ENCODE measurements at places on chromosomes 7 and 10.

DNA sequence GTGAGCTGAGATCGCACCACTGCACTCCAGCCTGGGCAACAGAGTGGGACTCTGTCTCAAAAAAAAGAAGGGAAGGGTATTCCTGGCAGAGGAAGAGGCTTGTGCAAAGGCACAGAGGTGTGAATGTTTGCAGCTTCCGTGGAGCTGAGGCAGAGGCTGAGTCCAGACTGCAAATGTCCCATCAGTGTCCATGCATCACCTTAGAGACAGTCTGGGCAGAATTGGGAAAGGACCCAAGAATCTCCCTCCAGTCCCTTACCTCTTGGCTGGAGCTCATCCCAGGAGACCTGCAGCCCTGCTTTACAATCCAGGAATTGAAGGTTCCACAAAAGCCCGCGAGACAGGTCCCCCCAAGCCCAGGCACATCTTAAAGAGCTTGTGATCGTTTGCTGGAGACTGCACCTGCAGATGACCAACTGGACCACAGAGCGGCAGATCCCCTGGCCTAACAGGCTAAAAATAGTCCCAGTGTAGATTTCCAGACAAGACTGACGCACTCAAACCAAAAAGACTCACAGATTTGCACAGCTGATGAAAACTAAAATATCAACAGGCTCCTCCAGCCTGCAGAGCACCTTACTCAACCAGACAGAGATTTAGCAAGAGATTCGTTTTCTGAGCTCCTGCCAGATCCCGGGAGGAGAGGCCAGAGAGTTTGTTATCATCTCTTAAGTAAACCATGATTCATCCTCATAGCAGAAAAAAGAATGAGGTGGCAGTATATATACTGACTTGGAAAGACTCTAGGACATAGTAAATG is 22.9 kb upstream of the NANOS1 start:
- peak; percentile 93 for DNase-seq

- no peak for DNase-seq
Observed at GRCh38 chr10:102712843-102713538, 1.2 kb downstream of the ARL3 start.

DNA sequence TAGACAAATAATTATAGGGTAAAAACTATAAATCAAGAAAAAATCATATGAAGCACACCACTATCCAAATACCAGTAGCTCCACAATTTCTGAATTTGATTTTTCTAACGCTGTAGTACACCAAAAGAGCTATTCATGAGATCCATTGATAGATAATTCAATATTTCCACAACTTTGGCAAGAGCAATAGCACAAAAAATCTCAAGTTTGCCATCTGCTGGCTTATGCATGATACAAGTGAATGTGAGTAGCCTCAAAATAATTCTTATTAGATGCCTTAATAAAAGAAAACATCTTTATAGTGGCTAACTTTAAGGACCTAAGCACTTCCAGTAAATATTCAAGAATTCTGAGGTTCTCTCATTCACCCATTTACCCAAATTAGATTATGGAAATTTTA is 2.2 kb upstream of the TMEM196 start:
- DNase-seq: no peak

- no peak for DNase-seq
Observed at GRCh38 chr7:128160296-128160695, 80.8 kb upstream of the LEP start.

GRCh38 chr10:52525761-52526160 is 211.7 kb downstream of the DKK1 start:
- DNase-seq: peak; percentile 55

DNA sequence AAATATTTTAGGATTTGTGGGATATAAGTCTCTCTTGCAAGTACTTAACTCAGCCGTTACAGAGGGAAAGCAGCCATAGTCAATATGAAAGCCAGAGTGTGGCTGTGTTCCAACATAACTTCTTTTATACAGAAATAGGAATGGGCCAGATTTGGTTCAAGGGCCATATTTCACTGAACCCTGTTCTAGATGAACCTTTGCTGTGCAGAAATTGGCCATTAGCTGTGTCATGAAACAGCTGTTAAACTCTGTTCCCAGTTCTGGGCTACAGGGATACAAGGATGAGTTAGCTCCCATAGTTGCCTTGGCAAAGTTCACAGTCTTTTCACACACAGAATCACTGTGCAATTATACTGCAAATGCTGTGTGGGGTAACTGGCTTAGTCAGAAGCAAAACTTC is 213.9 kb upstream of the LRRN3 start:
- no peak for DNase-seq

- DNase-seq: peak; percentile 13
Observed at GRCh38 chr7:154503962-154504550, 451.9 kb downstream of the DPP6 start.

DNA sequence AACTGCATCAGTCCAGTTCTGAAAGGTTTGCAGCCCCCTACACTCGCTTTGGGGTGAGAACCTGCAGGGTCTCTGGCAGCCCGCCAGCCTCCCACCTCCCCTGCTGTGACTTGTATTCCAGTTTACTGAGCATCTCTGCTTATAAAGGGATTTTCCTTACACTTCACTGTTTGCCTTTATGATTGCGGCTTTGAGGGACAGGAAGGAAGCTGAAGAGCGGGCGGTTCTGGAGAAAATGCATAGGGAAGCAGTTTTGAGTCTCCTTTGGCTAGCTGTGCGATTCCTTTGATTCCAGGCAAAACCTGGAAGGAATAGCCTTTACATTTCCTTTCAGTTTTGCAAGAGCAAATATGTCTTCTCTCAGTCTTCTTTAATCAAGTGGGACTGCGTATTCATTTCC is 65.0 kb upstream of the TRIM8 start:
- DNase-seq: no peak

DNA sequence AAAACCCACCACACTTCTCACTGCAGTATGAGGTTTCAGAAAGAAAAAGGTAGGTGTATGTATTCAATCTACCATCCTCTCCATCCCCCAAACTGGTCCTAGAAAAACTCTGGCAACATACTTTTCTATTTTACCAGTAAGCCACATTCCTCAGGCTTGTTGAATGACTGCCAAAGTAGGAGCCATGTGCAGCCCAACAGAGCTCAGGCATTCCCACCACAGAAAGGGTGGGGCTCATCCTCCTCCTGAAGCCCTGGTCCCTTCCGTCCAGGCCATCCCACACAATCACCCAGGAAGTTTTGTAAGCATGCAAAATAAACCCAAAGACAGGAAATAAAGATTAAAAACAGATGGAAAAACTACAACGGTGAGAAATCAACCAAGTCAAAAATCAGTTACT is 57.2 kb downstream of the MAD1L1 start:
- peak; percentile 99 for DNase-seq

- peak; percentile 74 for DNase-seq
Observed at GRCh38 chr7:81211204-81211933, 292.5 kb upstream of the SEMA3C start.

- no peak for DNase-seq
Observed at GRCh38 chr10:93462881-93463280, 19.3 kb downstream of the MYOF start.

DNA sequence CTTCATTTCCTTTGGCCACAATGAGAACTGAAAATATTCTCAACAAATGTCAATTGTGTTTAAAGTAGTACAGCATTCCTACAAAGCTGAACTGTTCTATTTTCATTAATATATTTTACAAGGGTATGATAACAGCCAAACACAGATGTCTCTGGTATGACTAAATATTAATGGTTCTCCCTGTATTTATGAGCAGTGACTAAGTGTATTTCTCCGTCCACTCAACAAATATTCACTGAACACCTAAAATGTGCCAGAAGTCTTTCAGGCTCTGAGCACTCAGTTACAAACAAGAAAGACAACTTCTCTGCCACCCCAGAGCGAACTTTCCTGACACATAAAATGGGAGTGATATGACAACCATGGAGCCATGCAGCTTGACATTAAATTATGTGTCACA is 135.6 kb downstream of the VPS41 start:
- DNase-seq: no peak

GRCh38 chr10:1212571-1213141 is 156.5 kb downstream of the WDR37 start:
- DNase-seq: no peak

GRCh38 chr7:33748793-33749192 is 156.5 kb upstream of the BMPER start:
- peak; percentile 48 for DNase-seq

GRCh38 chr7:69962186-69963065 is 364.2 kb downstream of the AUTS2 start:
- DNase-seq: no peak

DNA sequence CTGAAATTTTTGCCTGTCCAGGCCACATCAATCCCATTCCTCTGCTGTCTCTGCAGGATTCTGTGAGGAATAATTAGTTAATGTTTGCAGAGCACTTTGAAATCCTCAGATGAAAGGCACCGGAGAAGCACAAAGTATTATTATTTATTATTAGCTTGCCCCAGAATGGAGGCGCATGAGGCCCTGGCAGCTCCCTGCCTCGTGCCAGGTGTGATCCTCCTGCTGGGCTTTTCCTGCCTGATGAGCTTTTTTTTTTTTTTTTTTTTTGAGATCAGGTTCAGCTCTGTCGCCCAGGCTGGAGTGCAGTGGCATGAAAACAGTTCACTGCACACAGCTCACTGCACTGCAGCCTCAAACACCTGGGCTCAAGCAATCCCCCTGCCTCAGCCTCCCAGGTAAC is 65.2 kb downstream of the TCF7L2 start:
- no peak for DNase-seq

- DNase-seq: no peak
Observed at GRCh38 chr7:38677981-38678697, 47.0 kb upstream of the AMPH start.

GRCh38 chr7:17502213-17503060 is 204.0 kb downstream of the AHR start:
- DNase-seq: peak; percentile 54

- DNase-seq: no peak
Observed at GRCh38 chr10:64786989-64787388, 1265.8 kb downstream of the REEP3 start.

DNA sequence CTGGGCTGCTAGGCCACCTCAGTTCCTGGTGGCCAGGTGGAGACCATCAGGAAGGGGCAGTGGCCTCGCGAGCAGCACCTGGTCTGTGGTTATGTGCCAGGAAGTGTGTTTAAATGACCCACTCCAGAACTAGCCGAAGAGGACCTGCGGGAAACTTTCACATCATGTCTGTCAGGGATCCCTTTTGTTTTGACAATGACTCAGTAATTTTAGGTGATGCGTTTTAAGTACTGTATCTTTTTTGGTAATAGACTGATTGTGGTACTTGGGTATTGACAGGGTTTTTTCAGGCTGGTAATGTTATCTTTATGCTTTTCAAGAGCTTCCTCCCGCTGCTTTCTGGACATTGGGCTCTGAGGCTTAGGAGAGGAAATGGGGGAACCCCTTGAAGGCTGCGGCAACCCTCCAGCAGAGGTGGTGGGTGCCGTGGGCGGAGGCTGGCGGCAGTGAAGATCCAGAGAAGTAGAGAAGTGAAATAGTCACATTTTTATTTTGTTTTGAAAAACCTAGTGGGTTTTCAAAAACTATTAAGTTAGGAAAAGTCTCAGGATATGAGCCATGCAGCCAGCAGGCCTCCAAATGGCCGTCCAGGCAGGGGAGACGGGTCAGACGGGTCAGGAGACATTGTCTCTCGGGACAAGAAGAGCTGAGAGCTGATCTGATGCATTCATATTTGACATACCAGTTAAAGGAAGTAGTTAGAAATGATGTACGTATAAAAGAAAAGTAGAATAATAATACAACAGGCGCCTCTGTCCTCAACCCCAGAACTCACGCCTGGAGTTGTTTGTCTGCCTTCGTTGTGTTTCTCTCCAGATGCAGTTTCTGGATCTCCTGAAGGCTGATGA is 27.7 kb downstream of the PPP2R2D start:
- peak; percentile 60 for DNase-seq

- peak; percentile 13 for DNase-seq
Observed at GRCh38 chr7:48389977-48390376, 218.7 kb downstream of the ABCA13 start.

DNA sequence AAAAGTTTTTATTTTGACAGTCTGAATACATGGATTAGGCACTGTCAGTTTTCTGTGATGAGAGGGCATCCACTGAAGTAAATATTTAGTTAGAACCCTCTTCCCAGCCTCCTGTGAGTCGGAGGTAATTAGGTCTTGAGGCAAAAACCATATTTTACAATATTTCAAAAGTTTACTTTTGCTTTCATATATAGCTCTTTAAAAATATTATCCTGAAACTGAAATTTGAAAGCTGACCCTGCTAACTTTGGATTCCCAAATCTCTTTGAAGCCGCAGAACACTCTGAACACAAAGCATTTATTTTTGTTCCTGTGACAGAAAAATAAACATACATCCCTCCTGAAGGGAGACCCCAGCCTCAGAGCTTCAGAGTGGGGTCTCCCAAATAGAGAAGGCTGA is 317.4 kb downstream of the KIF20B start:
- DNase-seq: no peak

GRCh38 chr7:50631100-50631499 is 65.9 kb upstream of the DDC start:
- no peak for DNase-seq

DNA sequence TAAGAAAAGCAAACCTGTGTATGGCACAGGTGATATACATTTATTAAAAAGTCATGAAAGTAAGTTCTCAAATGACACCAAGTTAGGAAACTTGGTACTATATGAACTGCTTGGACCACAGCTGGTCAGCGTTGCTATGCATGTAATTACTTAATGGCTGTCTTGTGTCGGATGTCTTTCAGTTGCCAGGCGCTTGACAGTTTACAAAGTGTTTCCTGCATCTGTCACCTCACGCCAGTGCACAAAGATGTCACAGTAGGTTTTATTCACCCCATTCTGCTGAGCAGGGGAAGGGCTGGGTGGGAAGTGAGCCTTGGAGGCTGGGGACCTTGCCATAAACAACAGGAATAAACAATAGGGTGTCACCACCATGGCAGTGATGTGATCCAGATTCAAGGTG is 35.8 kb downstream of the ADAM12 start:
- DNase-seq: no peak

DNA sequence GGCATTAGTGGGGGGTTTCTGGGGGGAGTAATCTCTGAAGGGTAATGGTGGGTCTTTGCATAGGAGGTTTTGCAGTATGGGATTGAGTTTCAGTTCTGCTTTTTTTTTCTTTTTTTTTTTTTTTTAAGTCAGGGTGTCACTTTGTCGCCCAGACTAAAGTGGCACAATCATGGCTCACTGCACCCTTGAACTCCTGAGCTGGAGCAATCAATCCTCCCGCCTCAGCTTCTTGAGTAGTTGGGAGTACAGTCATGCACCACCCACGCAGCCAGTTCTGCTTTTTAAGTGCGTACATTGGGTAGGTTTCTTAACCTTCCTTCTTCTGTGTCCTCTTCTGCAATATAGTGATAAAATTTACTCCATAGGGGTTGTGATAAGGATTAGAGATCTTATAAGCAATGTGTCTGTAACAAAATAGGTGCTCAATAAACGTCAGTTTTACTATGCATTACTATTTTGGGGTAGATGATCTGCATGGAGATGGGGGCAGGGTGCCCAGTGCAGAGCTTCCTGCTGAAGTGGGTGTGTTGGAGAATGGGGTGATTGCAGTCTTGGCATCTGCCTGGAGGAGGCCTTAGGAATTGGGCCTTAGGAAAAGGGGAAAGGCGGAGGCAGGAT is 9.6 kb downstream of the KAZALD1 start:
- no peak for DNase-seq

- no peak for DNase-seq
Observed at GRCh38 chr10:110755781-110756180, 111.6 kb downstream of the RBM20 start.

All from fibroblast of skin of scalp (primary cell).